Large intestine (tissue), 12 donors: ENCODE measurements at places on chromosomes 3 and 15. TPM values are rescaled to one million over a fixed set of nuclear protein-coding genes. Genes with fewer than 3 reads are reported as not detected.

Gene DENND6A
- 17.2 TPM for polyA plus RNA-seq

Gene MYD88
- 31.0 TPM for polyA plus RNA-seq

Gene ROPN1B
- polyA plus RNA-seq: 0.19 TPM

Gene RASL12
- polyA plus RNA-seq: 3.6 TPM

Gene RHCG
- polyA plus RNA-seq: 0.12 TPM

Gene ARRDC4
- 83.1 TPM for polyA plus RNA-seq

Gene KIF7
- polyA plus RNA-seq: 3.7 TPM

Gene CCNL1
- polyA plus RNA-seq: 255 TPM

Gene BNC1
- polyA plus RNA-seq: 4.2 TPM

Gene UROC1
- polyA plus RNA-seq: 0.06 TPM

Gene SCN5A
- polyA plus RNA-seq: 3.5 TPM

Gene GPR149
- polyA plus RNA-seq: not detected
